ENCODE measurements at places on chromosomes 12 and 14.

GRCh38 chr14:96231526-96232130 lies 24.4 kb upstream of the BDKRB1 start:
- no peak for DNase-seq

DNA sequence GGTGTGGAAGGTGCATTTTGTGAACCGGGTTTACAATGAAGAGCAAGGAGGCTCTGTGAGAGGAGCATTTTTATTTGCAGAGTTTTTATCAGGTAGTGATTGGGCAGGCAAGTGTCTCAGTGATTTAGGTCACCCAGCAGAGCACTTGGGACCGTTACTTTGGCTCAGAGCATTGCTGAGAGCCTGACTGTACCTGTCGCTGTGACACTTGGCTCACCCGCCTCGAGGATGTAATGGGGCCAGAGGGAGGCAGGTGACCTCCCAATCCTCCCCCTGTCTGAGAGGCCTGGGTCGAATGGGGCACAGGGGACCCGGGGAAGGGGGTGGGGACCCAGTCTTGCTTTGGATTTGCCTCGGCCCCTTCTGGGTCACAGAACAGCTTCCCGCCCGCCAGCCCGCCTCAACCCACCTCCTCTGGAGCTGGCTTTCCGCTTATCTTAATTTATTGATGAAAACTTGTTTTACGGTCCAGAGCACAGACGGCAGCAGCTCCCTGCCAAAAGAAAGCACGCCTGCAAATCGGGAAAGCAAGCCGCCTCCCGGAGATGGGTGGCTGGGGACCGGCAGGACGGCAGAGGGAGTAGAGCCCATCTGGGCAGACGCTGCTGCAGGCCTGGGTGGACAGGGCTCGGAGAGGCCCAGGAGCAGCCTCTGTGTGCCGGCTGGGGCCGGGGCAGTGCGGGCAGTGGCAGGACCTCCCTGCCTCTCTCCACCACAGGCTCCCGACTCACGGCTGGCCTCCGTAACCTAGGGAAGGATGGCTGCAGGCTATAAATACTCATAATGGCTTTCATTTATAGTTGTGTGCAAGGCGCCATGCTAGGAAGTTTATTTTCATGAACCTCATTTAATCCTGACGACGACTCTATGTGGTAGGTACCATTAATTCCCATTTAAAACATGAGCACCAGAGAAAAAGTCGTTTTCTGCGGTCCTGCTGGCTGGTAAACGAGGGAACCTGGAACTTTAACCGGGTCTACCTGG lies 187.1 kb downstream of the TSPAN9 start:
- DNase-seq, result no peak

DNA sequence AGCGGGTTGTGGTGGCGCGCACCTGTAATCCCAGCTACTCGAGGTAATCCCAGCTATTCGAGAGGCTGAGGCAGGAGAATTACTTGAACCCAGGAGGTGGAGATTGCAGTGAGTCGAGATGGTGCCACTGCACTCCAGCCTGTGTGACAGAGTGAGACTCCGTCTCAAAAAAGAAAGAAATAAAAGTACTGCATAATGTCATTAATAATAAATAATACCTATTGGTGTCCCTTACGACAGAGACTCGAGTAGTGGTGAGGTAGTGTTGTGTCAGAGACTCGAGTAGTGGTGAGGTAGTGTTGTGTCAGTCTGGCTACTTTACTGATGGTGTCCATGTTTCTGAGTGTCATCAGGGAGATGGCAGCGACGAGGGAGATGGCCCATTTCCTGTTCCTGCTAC lies 1.3 kb downstream of the GLS2 start:
- DNase-seq, result no peak

DNA sequence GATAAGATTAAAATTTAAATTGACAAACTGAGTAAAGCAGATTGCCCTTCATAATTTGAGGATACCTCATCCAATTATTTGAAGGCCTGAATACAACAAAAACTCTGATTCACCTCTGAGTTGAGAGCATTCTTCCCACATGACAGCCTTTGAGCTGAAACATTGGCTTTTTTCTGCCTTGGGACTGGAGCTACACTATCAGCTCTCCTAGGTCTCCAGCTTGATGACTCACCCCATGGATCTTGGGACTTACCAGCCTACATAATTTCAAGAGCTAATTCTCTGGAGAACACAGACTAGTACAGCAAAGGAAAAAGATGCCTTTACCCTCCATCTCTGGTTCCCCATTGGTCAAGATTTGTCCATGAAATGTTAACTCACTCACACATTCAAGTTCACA lies 555.1 kb downstream of the FOXG1 start:
- no peak for DNase-seq

DNA sequence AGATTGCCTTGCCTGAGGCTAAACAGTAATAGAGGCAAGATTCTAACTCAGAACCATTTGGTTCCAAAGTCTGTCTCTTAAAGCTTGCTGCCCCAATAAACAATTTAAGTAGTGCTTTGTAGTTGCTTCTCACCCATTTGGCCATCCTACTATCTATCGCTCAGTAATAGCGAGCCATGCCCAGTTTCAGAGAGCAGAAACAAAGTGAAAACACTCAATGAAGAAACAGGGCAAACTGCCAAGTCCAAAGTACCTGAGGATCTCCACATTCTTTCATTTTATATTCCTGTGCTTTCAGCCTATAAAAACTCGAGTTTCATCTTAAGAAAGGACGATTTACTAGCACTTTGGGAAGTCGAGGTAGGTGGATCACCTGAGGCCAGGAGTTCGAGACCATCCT lies 103.3 kb upstream of the BBS10 start:
- no peak for DNase-seq

DNA sequence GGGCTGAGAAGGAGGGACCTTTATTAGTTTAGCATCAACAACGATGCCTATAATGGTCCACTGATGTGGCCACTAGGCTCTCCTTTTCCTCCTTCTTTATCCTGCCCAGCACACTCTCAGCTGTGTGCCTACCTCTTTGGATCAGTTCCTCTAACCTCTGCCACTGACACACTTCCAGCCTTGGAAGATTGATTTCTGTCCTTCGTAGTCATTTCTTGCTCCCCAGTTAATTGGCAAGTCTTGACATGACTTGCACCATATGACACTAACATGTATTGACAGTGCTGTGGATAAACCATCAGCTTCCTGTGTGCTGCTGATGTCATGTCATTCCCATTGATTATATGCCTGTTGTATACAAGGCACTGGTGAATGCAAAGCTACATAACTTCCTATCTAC lies 90.2 kb upstream of the PLEKHG7 start:
- DNase-seq, result no peak

DNA sequence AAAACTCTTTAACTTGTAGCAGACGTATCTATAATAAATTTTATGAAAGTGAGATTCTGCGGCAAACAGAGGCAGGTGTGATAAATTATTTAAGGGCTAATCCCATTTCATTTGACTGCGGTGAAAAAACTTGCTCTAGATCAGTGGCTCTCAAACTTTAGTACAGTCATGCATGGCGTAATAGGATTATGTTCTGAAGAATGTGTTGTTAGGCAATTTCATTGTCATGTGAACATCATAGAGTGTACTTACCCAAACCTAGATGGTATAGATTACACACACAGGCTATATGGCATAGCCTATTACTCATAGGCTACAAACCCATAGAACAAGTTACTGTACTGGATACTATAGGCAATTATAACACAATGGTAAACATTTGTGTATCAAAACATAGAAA lies 83.7 kb downstream of the HEATR5A start:
- DNase-seq, result no peak

DNA sequence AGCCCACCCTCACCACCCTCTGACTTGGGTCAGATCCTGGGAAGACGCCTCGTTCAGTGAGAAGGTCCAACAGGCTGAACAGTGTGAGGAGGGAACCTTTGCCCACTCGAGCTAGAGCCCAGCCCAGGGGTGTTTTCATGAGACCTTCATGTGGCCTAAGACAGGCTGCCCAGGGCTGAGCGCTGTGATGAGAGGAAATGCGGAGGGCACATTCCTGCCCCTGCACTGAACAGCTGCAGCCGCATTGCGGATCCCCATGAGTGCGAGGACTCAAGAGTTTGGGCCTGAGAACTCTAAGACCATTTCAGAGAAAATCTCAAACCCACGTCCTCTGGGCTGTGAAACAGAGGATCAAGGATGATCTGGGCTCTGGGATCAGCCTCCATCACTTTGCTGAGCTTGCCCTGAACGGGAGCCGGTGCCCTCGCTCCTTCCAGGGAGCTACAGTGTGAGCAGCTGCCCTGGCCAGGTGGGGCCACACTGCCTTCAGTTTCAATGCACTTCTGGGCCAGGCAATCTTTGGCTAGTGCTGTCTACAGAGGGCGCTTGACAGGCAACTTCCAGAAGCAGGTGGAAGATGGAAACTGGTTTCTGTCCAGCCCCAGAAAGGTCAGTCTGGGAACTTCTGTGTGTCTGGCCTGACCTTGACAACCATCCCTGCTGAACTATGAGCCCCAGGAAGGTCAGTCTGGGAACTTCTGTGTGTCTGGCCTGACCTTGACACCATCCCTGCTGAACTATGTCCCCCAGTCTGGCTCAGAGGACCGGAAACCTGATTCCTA lies 43.5 kb upstream of the P2RX7 start:
- no peak for DNase-seq

- no peak for DNase-seq
Observed at GRCh38 chr14:34460841-34461240, 1.2 kb downstream of the SPTSSA start.

GRCh38 chr12:24049728-24050127 lies 100.3 kb upstream of the SOX5 start:
- DNase-seq, result no peak

GRCh38 chr14:68306265-68306933 lies 486.5 kb downstream of the ZFP36L1 start:
- DNase-seq, result no peak

- DNase-seq, result peak; percentile 66
Observed at GRCh38 chr14:22849212-22849819, 12.9 kb downstream of the MMP14 start.

DNA sequence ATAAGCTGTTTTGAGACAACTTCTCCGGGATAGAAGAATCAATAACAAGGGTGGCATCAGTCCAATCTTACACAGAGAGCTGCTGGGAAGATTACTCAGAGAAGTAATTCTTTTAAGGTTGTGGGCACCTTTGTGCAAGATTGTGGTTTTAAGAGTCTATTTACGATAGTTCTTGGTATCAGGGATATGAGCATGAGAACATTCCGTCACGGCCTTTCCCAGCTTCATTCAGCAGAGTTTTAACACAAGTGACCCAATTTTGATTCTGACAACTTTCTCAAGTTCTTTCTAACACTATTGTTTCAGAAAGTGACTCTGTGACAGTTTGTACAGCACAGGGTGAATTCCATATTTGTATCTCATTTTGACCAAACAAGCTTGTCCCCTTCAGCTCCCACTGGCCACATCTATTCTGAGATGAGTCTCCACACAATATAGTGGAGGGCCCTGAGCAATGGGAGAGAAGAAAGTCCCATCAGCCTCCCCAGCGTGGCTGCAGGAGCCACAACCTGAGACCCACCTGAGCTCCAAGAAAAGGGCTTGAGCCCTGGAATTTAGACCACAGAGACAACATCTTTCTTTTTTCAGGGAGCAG lies 869.2 kb downstream of the TMEM121 start:
- no peak for DNase-seq

GRCh38 chr14:22265319-22266141 lies 323.5 kb downstream of the DAD1 start:
- no peak for DNase-seq

- no peak for DNase-seq
Observed at GRCh38 chr12:31011746-31012566, 61.7 kb upstream of the DDX11 start.

DNA sequence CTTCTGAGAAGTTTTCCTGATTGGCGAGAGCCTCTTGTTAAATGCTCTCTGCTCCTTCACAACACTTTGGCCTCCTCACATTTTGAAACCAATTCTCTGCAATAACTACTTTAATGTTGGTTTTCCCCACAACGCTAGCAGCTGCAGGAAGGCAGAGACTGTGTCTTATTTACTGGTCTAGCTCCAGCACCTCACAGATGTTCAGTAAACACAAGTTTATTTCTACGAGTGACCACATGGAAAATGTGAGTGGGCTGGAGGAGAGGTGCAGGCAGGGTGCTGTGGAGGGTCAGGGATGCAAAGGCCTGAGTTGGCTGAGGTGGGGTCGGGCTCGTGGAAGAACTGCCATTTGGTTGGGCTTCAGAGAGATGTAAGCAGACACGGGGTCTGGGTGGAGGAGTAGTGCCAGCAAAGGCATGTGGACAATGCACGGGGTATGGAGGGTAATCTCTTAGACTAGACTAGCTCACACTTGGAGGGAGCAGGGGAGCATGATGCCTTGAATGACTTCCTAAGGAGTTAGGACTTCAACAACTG lies 117.4 kb upstream of the RTL1 start:
- DNase-seq, result no peak

DNA sequence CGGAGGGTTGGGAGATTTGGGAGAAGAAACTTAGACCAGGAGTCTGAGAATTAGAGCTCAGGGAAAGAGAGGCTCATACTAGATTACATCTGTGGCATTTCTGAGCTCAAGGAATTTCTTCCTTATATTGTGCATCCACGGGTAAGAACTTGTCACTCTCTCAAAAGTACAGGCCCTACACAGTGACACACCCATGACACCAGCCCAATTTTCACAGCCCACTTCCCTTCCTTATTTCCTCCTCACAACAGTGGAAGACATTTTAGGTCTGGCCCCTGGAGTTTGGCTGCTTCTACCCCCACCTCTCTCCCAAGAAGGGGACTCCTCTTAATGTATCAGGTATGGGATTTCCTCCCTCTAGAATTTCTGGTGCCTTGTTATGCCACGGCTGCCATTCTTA lies 9.2 kb upstream of the ZNF385A start:
- no peak for DNase-seq

DNA sequence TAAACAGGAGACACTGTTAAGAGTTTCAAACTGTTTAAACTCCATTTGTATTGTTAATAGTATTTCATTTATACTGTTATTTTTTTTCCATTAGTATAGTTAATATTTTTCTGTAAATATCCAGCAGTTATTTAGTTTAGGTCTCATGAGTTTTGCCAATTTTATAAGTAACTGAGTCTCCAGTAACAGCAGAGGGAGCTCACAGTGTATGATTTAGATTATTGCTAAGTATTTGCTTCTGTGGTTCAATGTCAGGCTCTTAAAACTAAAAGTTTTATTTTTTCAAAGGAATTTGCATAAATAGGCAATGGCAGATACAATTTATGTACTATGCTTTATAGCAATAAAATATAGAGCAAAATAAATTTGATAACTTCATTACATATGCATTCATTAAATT lies 209.7 kb downstream of the ATXN7L3B start:
- DNase-seq, result no peak

GRCh38 chr12:70070494-70071007 lies 172.7 kb upstream of the CNOT2 start:
- DNase-seq, result no peak

- DNase-seq, result no peak
Observed at GRCh38 chr12:131131808-131132117, 178.1 kb downstream of the ADGRD1 start.

DNA sequence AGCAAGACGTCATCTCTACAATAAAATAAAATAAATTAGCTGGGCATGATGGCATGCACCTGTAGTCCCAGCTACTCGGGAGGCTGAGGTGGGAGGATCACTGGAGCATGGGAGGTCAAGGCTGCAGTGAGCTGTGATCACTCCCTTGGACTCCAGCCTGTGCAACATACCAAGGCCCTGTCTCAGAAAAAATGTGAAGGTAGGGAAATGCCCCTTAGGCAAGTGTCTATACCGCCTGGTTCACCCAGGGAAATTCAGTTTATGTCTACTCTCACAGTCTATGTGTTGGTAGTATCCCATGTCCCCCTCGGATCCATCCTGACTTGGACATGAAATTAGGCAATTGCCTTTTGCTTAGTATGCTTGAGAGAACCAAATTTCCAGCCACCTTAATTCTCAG lies 88.4 kb upstream of the TMEM132C start:
- DNase-seq, result no peak

- DNase-seq, result no peak
Observed at GRCh38 chr14:84493779-84494178, 1036.2 kb upstream of the FLRT2 start.
